Natural killer cell treated with Interleukin-12 subunit alpha and Interleukin-12 subunit beta and Interleukin-15 and Interleukin-18, amount 100 ng/mL, for 72 hours (primary cell): ENCODE measurements at places on chromosomes 16 and 17. TPM values are rescaled to one million over a fixed set of nuclear protein-coding genes. Genes with fewer than 3 reads are reported as not detected.

- DNase-seq = no peak
Measured at GRCh38 chr17:62715882-62716390, 88.5 kb downstream of the MRC2 start.

Gene SAMD14
- total RNA-seq = 2.6 TPM

GRCh38 chr16:15915555-15916081, 27.2 kb upstream of the CEP20 start:
- DNase-seq = no peak

DNA sequence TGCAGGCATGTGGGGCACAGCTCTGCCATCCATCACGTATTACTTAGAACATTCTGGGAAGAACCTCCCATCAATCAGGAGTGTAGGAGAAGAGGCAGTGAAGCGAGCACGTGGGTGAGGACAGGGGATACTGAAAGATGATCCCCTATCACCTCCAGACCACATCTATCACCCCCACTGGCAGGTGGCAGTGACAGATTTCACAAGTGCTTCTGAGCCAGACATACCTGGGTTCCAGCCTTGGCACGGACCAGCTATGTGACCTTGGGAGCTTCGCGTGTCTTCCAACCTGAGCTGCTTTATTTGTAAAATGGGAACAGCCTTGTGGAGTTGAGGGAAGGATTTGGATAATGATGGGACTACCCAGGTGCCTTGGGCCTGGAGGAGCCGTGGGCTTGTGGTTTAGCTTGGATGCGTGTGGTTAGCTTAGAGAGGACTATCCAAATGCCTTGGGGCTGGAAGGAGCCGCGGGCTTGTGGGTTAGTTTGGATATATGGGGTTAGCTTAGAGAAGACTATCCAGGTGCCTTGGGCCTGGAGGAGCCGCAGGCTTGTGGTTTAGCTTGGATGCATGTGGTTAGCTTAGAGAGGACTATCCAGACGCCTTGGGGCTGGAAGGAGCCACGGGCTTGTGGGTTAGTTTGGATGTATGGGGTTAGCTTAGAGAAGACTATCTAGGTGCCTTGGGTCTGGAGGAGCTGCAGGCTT, 206.4 kb downstream of the ENGASE start:
- no peak for DNase-seq
